ENCODE measurements at places on chromosomes 12 and 14. TPM values are rescaled to one million over a fixed set of nuclear protein-coding genes. Genes with fewer than 3 reads are reported as not detected.
A peak's percentile ranks its signal among the peaks of the same experiment; 100 is the strongest.

DNA sequence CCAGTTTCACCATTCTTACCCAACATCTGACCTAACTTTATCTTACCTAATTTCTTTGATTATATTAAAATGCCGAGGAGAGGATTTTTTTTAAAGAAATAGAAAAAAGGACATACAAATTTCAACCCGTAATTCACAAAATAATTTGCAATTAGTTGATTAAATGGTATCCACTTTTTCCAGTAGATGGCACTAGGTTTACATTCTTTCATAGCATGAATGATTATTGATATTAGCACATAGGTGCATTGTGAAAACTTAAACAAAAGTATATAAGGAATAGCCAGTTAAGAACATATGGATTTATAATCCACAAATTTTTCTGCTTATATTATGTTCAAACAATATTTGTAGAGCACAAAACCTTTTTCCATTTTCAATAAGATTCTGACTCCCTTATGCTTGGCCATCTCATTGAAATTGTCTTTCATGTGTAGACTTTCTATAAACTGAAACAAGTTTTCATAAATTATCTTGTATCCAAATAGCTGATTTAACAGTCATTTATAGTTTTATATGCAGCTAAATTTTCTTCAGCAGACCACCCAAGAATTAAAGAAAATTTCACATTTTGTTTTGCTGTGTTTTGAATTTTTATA is 35.3 kb downstream of the MSRB3 start:
- DNase-seq, result no peak
- no peaks in the 10 kb centered on the region for H3K4me1 ChIP-seq
- peaks cover 21% of the 10 kb centered on the region for H3K27me3 ChIP-seq
- H3K4me3 ChIP-seq, result no peak overlapping the region
- H3K27ac ChIP-seq, result no peak overlapping the region

DNA sequence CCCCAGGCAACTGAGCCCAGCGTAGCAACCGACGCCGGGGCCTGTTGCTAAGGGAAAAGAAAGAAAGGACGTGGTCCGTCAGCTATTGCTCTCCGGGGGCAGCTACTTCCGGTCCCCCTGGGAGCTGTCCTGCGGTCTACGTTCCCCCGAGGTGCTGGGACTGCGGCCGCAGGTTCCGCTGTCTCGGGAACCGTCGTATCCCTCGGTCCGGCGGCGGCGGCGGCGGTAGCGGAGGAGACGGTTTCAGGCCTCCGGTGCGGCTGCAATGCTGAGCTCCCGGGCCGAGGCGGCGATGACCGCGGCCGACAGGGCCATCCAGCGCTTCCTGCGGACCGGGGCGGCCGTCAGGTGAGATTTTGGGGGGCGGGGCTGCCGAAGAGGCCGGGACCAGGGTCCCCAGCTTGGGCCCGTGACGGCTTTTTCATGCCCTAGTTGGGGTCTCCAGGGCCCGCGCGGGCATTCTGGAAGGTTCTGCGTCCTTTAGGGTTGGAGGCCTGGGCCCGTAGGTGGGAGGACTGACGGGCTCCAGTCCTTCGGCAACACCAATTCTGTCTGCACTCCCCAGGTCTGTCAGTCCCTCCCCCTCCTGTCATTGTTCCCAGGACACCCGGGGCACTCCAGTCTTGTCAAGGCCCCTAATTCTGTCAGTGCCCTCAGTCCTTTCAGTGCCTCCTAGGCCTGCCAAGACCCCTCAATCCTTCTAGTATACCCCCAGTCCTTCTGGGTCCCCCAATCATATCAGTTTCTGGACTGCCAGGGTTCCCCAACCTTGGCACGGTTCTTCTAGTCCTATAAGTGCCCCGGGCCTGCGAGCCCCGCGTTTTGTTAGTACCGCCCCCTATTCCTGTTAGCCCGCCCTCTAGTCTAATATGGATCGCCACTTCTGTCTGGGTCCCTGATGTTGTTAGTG is at the start of gene USP30:
Gene USP30 (plus strand): TSS at position 163 of the 910 bp plus-strand sequence. CDS start 103 bp downstream, at position 266.
- peak; percentile 89 for DNase-seq
- H3K27ac ChIP-seq, result peak within 1 kb of the TSS; percentile 96
- peaks cover 19% of the 10 kb centered on the region for H3K4me1 ChIP-seq

DNA sequence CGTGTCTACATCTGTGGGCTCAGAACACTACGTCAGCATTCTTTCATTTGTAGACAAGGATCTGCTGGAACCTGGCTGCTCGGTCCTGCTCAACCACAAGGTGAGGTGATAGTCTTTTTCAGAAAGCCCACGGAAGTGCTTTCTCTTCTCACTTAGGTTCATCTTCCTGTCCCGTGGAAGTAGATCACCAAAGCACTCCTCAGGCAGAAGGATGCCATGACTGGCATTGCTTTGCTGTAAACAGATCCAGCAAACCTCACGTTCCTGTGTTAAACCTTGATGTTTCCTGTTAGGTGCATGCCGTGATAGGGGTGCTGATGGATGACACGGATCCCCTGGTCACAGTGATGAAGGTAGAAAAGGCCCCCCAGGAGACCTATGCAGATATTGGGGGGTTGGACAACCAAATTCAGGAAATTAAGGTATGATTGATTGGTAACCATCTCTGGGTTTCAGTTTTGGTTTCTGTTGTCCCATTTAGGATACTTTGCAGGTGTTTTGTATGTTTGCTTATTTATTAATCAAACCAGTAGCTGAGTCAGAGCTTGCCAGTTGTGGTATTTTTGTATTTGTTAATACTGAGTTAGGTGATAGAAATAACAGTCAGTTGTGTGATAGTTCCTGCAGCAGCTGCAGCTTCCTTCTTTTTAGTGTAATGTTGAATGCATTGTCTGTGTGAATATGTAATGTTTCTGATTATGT is 7.5 kb downstream of the PSMC1 start:
- peaks cover 23% of the 10 kb centered on the region for H3K4me1 ChIP-seq
- H3K4me3 ChIP-seq, result peak overlapping the region; percentile 8
- peak overlapping the region; percentile 79 for H3K27ac ChIP-seq
- peak; percentile 59 for DNase-seq
- no peaks in the 10 kb centered on the region for H3K27me3 ChIP-seq

GRCh38 chr14:61470261-61470960 is 149.0 kb downstream of the PRKCH start:
- peak overlapping the region; percentile 93 for H3K27ac ChIP-seq
- H3K4me3 ChIP-seq, result no peak overlapping the region
- no peak for DNase-seq
- no peaks in the 10 kb centered on the region for H3K27me3 ChIP-seq

DNA sequence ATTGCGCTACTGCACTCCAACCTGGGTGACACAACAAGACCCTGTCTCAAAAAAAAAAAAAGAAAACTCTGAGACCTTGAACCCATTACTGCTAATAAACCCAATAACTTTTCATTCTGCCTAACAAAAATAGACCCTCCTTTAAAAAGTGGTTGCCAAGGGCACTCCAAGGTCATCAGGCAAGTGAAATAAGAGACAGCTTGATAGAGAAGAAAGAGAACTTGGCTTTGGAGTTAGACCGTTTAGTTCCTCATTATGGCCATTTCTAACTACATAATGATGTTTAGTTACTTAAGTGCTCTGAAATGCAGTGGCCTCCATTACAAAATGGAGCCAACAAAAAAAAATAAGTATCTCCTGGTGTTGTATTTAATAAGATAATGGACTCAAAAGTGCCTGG is 55.9 kb downstream of the PHLDA1 start:
- no peaks in the 10 kb centered on the region for H3K27me3 ChIP-seq
- no peak for DNase-seq
- no peak overlapping the region for H3K4me3 ChIP-seq
- peaks cover 20% of the 10 kb centered on the region for H3K36me3 ChIP-seq
- no peak overlapping the region for H3K27ac ChIP-seq

DNA sequence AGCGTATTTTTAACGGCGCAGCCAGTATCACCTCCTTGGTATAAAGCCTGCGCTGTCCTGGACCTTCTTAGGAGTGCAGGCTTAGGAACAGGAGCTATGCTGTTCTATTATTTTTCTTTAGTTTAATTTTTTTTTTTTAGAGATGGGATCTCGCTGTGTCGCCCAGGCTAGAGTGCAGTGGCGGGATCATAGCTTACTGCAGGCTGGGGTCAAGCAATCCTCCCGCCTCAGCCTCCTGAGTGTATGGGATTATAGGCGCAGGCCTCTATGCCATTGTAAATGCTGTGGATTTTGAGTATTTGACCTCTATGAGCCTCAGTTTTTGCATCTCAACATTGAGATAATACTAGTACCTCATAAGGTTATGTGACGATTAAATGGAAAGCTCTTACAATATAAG is 4.1 kb downstream of the OR10AD1 start:
- H3K4me1 ChIP-seq, result peaks cover 35% of the 10 kb centered on the region
- peak overlapping the region; percentile 84 for H3K4me3 ChIP-seq
- DNase-seq, result no peak
- H3K27me3 ChIP-seq, result peaks cover 14% of the 10 kb centered on the region
- peak overlapping the region; percentile 96 for H3K27ac ChIP-seq

- no peak overlapping the region for H3K4me3 ChIP-seq
- peak; percentile 9 for DNase-seq
- no peak overlapping the region for H3K27ac ChIP-seq
- H3K36me3 ChIP-seq, result no peaks in the 10 kb centered on the region
- no peaks in the 10 kb centered on the region for H3K4me1 ChIP-seq
- no peaks in the 10 kb centered on the region for H3K27me3 ChIP-seq
These were observed 21.5 kb downstream of the FZD10 start for GRCh38 chr12:130183585-130184370.

- H3K27me3 ChIP-seq, result no peaks in the 10 kb centered on the region
- H3K4me1 ChIP-seq, result no peaks in the 10 kb centered on the region
- DNase-seq, result no peak
- no peak overlapping the region for H3K4me3 ChIP-seq
These were observed 688.6 kb downstream of the NOVA1 start for GRCh38 chr14:25909045-25909747.

GRCh38 chr14:78448164-78449094 is 278.3 kb downstream of the NRXN3 start:
- H3K27ac ChIP-seq, result no peak overlapping the region
- H3K4me1 ChIP-seq, result no peaks in the 10 kb centered on the region
- peak; percentile 62 for DNase-seq
- no peak overlapping the region for H3K4me3 ChIP-seq
- H3K27me3 ChIP-seq, result no peaks in the 10 kb centered on the region

DNA sequence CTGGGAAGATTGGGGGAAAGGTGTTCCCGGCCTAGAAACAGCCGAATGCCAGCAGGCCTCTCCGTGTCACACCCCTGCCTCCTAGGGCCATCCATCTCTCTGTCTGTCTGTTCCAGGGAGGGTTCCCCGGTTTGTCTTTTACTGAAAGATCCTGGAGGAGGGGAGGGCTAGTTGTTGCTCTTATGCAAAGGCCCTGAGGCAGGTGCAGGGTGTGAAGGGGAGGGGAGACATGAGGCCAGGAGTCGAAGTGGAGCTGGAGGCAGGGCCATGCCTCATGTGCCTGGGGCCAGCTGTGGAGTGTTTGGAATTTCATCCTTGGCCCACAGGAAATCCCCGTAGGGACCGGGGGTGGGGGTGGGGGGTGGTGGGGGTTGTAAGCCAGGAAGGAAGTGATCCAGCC is 8.7 kb upstream of the RCOR1 start:
- H3K4me3 ChIP-seq, result no peak overlapping the region
- no peaks in the 10 kb centered on the region for H3K4me1 ChIP-seq
- H3K27ac ChIP-seq, result no peak overlapping the region
- H3K27me3 ChIP-seq, result no peaks in the 10 kb centered on the region

DNA sequence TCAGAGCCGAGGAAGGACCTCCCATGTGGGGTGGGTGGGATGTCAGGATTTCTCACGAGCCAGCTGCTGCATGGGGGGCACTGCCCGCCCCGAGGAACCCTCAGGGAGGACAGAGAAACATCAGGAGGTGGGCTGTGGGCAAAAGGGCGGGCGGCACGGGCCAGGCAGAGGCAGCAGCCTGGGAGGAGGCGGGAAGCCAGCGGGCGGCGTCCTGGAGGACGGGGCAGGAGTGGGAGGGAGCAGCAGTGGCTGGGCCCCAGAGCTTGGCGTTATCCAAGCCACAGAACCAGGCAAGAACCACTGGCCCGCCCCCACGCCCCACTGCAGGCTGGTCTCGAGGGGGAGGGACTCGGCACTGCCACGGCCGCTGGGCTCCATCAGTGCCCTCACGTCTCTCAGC is 2.4 kb downstream of the C14orf180 start:
- H3K4me1 ChIP-seq, result no peaks in the 10 kb centered on the region
- no peak overlapping the region for H3K4me3 ChIP-seq
- H3K36me3 ChIP-seq, result no peaks in the 10 kb centered on the region

GRCh38 chr12:44459569-44459968 is 416.5 kb downstream of the NELL2 start:
- H3K36me3 ChIP-seq, result no peaks in the 10 kb centered on the region
- H3K4me3 ChIP-seq, result no peak overlapping the region
- no peak overlapping the region for H3K27ac ChIP-seq
- DNase-seq, result no peak
- no peaks in the 10 kb centered on the region for H3K4me1 ChIP-seq
- peaks cover 6% of the 10 kb centered on the region for H3K27me3 ChIP-seq

GRCh38 chr12:55732288-55732687 is 3.5 kb upstream of the CD63 start:
- H3K27me3 ChIP-seq, result no peaks in the 10 kb centered on the region
- H3K4me3 ChIP-seq, result no peak overlapping the region
- H3K4me1 ChIP-seq, result peaks cover 39% of the 10 kb centered on the region
- no peaks in the 10 kb centered on the region for H3K36me3 ChIP-seq
- DNase-seq, result no peak
- H3K27ac ChIP-seq, result no peak overlapping the region

DNA sequence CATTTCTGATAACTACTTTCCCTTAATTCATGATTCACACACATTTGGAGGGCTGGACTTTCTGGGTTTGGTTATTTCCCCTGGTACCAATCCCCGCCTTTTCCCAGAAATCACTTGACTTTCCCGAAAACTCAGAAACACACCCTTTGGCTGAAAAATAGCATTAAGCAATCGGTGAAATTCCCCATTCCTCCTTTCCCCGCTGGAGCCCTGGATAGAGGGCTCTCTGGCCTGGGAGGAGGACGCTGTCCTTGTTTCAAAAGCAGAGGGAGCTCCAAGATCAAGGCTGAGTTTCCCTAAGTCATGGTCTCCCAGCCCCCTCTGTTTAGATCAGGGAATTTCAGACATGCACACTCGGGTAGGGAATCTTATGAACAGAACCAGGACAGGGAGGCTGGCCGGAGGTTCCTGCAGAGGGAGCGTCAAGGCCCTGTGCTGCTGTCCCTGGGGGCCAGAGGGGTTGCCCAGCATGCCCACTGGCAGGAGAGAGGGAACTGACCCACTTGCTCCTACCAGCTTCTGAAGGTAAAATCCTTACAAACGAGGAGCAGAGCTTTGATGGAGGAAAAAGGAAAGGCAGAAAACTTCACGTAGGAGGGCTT is at the start of gene C1S:
Gene C1S (plus strand): TSS at position 366 of the 602 bp plus-strand sequence. CDS start 1,195 bp downstream, outside the sequence.
- no peaks in the 10 kb centered on the region for H3K36me3 ChIP-seq
- H3K4me1 ChIP-seq, result no peaks in the 10 kb centered on the region
- H3K27me3 ChIP-seq, result peaks cover 39% of the 10 kb centered on the region
- no peak within 1 kb of the TSS for H3K4me3 ChIP-seq

DNA sequence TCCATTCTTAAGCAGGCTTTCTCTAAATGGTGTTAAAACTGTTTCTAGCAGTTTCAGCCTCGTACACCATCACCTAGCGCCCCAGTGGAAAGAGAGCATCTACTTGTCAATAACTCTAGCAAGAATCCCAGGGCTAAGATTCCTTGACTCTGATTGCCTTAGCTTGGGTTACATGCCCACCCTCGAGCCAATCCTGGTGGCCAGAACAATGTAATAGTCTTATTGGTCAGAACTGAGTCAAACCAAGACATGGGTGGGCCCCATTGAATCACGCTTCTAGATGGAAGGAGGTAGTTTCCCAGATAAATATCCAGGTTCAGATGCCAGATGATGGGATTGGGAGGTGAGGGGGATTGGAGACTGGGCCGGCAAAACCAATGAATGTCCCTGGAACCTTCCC is 55.9 kb upstream of the MED13L start:
- peaks cover 2% of the 10 kb centered on the region for H3K4me1 ChIP-seq
- H3K27me3 ChIP-seq, result no peaks in the 10 kb centered on the region
- no peak for DNase-seq
- no peak overlapping the region for H3K27ac ChIP-seq
- no peak overlapping the region for H3K4me3 ChIP-seq
- no peaks in the 10 kb centered on the region for H3K36me3 ChIP-seq

Gene FOXM1
- total RNA-seq, result 155 TPM

Gene PPFIA2
- not detected for total RNA-seq

Gene DDHD1
- 70.7 TPM for total RNA-seq

Gene STON2
- total RNA-seq, result 0.66 TPM

Gene SLC10A1
- total RNA-seq, result not detected

Gene ALKBH1
- total RNA-seq, result 12.3 TPM

Measured in activated CD8-positive, alpha-beta memory T cell treated with anti-CD3 and anti-CD28 coated beads, Interleukin-2, amount 10 ng/mL, durations not matched to agents 7 days and 5 days (primary cell).